ENCODE measurements at places on chromosomes 4 and X.

GRCh38 chr4:154329939-154330338, 161.7 kb downstream of the DCHS2 start:
- no peak for DNase-seq

- DNase-seq: no peak
These were observed 744.1 kb downstream of the STIM2 start for GRCh38 chr4:27604692-27605091.

- DNase-seq: no peak
These were observed 10.5 kb downstream of the CD99L2 start for GRCh38 chrX:150887906-150888465.

GRCh38 chrX:56219700-56220099, 12.5 kb upstream of the KLF8 start:
- no peak for DNase-seq

DNA sequence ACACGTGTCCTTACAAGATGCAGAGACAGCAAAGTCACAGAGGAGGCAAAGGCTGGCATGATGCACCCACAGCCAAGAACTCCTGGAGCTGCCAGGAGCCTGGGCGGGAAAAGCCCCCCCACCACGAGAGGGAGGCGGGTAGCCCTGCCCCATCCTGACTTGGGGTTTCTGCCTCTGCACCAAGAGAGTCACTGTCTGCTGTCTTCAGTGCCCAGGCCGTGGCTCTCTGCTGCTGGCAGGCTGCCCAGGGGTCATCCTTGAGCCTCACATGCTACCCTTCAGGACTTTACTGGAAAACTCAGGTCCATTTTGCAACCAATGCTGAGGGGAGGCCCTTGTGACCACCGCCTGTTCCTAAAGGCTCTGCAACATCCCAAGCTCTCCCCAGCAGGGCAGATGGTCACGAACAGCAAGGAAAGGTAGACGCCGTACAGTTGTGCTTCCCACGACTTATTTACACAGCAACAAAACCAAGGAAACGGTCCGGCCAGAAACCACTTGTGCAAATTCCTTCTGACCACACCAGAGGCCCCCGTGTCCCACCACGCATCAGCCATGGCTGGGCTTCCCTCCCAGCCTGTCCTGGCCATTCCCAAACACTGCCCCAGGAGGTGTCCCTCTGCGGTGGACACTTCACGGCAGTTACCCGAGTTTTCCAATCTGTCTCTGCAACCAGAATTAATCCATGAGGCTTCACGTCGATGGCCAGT, 56.9 kb downstream of the ACOX3 start:
- DNase-seq: no peak

DNA sequence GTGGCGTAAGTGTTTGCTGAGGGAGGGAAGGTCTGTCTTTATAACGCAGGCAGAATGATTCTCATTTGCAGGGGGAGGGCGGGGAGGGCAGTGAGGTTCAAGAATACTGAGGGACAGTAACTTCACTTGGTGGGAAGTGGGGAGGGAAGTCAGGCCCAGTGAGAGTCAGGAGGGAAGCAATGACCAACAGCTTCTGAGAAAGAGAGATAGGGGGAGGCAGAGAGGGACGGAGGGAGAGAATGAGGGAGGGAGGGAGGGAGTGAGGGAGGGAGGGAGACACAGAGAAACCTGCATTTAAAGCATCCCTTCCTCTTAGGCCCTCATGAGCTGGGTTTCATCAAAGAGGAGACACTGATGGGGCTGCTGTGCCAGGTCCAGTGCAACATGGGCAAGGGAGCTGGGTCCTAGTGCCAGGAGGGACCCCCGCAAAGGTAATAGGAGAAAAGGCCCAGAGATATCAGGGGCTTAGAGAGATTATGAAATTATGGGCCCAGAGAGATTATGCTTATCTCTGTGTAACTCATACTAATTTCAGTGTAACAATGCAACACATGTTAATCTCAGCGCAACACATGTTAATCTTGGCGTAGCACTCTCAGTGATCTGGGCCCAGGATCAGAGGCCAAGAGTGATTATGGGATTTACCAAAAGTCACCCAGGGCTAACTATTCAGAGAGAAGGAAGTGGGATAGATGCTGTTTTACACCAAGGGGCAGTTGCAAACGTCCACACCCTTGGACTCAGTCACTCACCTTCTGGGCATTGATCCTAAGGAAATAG, 112.1 kb downstream of the DRD5 start:
- DNase-seq: no peak

DNA sequence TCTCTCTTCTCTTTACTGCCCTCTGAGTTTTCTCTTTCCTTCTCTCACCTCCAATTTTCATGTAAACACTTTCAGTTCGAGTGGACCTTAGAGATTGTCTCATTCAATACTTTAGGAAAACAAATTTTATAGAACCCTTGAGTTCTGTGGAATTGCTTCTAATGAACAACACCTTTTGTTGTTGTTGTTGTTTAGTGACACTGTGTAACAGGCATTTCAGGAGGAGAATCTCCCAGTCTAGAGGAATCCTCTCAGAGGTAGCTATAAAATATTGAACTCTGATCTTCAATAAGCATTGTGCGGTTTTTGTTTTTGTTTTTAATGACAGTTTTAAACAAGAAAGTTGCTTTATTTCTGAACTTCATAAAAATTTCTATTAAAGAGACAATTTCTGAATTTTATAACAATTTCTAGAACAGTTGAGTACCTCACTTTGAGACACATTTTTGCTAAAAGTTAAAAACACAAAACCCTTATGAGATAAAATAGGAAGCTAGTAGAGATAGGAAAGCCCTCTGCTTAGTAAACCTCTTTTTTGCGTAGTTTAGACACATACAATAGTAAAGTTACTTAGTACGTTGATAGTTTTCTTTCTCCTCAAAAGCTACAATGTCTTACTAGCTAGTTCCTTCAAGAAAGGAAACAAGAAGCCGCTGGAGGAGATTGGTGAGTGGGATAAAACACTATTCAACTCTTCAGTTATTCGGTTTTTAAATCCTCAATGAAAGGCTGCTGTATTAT, 38.8 kb downstream of the CLCN3 start:
- DNase-seq: no peak

GRCh38 chr4:16597845-16598596, 300.4 kb downstream of the LDB2 start:
- no peak for DNase-seq

- no peak for DNase-seq
These were observed 3.4 kb downstream of the ABCD1 start for GRCh38 chrX:153728095-153728494.

- no peak for DNase-seq
These were observed 9.3 kb upstream of the GRPR start for GRCh38 chrX:16113978-16114565.

DNA sequence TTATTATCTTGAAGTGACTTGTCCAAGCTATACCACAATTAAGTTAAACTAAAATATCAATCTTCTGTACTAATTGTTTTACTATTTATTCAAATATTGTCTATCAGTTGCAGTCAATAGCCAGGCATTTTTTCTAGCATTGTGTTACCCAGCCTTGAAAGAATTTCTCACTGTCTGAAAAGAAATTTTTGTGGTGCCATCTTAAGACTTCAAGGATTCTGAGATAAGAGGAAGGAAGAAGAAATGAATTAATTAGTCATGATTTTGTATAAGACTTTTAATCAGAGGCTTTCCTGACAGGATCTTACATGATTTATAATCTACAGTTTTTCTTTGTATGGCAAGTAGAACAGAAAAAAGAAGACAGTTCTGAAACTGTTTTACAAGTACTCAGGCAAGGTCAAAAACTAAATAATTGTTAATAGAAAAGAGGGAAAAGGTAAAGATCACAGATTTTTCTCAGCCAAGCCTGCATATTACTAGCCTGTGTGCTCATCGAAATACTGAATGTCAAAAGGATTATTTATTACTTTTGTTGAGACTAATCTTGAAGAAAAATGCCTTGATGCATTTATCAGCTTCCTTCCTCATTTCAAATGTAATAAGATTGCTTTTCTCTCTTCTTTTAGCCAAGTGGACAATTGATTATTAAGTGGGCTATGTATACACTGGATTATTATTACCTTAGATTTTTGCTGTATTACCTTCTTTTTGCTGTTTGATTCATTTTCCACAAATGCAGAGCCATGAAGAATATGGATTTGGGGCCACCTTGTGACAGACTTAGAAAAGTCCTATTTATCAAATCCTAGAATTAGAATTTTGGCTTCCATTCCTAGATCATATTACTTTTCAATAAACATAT, 53.8 kb downstream of the CXCL1 start:
- no peak for DNase-seq
